ENCODE measurements at places on chromosomes 12 and 14.

DNA sequence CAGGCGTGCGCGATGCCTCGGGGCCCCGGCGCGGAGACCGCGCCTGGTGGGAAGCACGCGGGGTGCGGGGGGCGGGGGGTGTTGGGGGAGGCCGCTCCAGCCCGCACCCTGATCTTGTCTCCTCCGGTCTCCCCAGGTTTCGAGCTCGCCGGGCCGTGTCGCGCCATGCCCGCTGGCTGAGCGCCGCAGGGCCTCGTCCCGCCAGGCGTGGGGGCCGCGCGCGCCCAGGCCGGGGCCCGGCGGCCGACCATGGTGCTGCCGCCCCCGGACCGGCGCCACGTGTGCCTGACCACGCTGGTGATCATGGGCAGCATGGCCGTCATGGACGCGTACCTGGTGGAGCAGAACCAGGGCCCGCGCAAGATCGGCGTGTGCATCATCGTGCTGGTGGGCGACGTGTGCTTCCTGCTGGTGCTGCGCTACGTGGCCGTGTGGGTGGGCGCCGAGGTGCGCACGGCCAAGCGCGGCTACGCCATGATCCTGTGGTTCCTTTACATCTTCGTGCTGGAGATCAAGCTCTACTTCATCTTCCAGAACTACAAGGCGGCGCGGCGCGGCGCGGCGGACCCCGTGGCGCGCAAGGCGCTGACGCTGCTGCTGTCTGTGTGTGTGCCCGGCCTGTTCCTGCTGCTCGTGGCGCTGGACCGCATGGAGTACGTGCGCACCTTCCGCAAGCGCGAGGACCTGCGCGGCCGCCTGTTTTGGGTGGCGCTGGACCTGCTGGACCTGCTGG lies 2.4 kb downstream of the TMEM121 start:
- no peak for DNase-seq

GRCh38 chr12:124130691-124131591 lies 157.9 kb downstream of the ZNF664 start:
- no peak for DNase-seq

- no peak for DNase-seq
Measured at GRCh38 chr12:40597133-40597532, 95.1 kb upstream of the CNTN1 start.

DNA sequence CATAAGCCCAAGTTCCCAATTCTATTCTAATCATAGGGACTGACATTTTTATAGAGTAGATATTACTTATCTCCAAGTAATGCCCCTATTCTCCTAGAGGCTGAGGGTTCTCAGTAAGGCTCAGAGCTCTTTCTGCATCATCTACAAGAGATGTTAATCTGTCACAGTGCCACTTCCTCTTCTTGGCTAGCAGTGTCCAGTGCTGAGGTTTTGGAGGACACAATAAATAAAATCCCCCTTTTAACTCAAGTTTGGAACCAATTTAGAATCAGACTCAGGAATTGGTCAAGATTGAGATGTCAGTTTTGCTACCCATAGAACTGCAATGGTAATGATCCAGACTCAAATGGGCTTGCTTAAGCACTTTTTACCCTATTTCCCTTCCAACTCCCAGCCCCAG lies 154.1 kb upstream of the ARID2 start:
- DNase-seq, result no peak

DNA sequence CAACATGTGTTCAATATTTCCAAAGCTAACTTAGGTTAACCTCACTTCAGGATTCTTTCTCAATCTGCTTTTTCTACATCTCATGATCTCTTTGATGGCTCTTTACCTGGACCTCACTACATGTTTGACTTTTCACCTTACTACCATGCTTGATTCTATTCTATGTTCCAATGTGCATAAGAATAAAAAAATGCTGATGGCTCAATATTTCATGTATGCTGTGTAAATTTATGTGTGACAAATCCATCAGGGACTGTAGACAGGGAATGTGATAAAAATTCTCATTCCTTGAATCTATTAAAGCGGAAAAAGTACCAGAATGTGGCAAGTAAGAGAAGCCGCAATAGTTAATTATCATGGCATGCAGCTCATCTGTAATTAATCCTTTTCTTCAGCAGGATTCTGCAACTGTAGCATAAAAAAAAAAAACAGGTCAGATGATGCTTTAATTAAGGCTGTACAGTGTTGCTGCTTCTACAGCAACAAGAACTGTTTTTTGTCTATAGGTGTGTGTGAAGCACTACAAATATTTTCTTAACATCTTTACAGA lies 276.9 kb upstream of the PRKD1 start:
- DNase-seq, result no peak

DNA sequence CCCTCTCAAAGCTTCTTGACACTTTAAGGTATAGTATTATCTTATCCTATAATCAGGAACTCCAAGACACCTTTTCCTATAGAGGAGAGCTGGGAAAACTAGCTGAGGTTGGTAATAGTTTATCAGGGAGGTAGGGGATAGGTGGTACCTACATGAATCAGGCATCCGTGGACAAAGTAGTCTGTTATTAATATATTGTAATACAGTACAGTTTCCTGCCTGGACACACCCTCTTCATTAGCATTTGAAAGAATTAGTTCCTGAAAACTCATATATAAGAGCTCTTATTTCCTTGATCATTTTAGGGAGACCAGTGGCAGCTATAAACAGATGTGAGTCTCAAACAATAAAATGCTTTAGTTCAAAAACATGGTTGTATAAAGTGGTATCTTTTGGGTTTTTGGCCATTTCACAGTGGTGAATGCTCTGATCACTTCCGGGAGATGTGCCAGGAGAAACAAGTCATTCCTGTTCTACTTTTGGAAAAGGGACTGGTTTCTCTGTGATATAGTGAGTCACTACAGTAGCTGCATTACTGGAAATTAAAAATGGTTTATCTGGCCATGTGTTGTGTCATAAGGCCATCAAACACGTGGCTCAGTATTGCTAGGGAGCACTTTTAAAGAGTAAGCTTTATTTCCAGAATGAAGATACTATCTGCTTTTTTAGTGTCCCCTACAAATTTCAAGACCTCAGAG lies 98.1 kb downstream of the KLRB1 start:
- no peak for DNase-seq

GRCh38 chr12:105107171-105107493 lies 399 bp upstream of the WASHC4 start:
- no peak for DNase-seq

DNA sequence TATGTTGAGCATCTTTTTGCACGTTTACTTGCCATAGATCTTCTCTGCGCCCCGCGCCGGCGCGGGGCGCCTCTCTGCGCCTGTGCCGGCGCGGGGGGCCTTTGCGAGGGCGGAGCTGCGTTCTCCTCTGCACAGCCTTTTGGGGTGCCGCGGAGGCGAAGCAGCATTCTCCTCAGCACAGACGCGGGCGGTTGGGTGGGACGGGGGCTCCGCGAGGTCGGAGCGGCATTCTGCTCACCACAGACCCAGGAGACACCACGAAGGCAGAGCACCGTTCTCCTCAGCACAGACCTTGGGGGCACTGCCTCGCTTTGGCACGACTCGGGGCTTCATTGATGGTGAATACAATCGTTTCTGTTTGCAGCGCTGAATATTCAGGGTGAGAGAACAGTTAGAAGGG lies 28.5 kb upstream of the ANHX start:
- no peak for DNase-seq

DNA sequence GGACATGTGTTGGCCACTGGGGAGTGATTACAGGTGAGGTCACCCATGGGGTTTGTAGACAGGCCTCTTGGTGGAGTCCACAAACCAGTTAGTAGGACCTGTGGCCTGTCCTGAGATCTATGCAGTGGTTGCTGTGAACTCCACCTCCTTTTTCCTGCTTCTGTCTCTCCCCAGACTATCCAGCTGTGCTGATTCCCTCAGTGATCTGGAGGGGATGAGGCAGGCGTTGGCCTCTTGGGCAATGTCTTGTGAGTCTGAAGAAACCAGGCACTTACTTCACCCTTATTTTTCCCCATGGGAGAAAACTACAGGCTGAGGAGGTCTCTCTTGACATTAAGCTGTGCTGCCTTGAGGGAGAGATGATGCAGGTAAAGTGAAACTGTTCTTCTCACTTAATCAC lies 257.2 kb upstream of the PRICKLE1 start:
- no peak for DNase-seq

Measured in NCI-H2171 (cell line).